ENCODE measurements at places on chromosomes 6 and 20. TPM values are rescaled to one million over a fixed set of nuclear protein-coding genes. Genes with fewer than 3 reads are reported as not detected.

GRCh38 chr6:21348504-21349195, 244.9 kb upstream of the SOX4 start:
- no peak for DNase-seq

DNA sequence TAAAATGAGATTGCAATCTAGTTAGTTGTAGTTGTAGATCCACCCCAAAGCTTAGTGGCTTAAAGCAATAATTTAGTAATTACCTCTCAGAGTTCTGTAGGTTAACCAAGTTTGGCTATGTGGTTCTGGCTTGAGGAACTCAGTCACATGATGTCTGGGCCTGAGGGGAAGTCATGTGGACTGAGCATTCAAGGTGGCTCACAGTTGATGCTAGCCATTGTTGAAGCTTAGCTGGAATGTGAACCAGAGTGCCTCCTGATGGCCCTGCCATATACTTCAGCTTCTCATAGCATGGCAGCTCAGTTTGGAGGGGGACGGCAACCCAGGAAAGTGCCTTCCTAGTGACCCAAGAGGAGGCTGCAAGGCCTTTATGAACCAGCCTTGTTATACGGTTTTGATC, 263.2 kb upstream of the RNF217 start:
- no peak for DNase-seq

- DNase-seq, result no peak
Observed at GRCh38 chr20:59137532-59137931, 26.1 kb upstream of the ZNF831 start.

DNA sequence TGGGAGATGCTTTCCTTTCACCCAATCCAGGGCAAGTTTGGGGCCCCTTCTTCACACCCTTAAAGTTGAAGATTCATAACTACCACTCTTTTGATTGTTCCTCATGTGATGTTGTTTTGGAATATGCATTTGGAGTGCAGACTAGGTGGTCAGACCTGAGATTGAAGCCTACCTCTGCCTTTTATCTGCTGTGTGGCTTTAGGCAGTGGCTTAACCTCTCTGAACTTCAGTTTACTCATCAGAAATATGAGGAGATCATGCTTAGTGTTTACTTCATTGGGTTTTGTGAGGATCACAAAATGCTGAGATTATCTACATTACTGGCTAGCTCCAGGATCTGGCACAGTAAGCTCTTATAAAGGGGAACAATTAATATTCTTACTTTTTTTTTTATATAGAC, 26.4 kb upstream of the TCP11 start:
- no peak for DNase-seq

DNA sequence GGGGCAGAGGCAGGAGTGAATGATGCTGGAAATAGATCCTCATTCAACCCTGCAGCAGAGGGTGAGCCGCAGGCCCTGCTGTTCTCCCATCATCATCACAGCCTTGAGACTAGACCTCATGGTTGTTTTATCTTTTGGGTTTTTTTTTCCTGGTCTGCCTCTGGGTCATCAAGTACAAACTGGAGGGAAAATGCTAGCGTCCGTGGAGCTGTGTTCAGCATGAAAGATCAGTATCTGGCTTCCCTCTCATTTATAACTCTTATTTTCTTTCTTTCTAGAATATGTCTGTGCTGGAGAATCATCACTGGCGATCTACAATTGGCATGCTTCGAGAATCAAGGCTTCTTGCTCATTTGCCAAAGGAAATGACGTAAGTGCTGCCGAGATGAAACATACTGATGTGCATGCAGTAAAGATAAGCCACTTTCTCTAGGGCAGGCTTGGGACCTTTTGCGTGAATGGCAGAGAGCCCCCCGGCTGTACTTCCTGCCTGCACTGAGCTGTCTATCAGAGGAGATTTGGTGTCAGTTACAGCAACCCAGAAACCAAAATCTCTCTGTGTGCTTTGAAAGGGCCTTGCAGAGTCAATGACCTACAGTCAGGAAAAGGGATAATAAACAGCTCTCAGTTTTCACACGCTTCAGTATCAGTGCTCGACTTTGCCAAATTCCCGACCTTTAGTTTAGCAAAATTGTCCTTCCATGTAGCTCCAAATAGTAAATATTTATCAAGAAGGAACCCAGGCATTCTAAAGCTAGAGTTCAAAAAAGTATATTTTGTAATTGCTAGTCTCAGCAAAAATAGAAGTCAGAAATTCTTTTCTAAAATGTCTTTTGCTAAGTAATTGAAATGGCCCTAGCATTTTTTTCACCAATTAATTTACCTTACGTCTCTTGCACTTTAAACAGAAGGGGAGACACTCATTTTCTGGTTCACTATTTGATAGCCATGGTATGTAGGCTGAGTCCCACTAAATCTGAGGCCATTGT, 76.3 kb downstream of the MTFR2 start:
- no peak for DNase-seq

- DNase-seq, result no peak
Observed at GRCh38 chr6:18692929-18693685, 306.0 kb downstream of the RNF144B start.

- DNase-seq, result no peak
Observed at GRCh38 chr6:157020881-157021343, 243.7 kb downstream of the ARID1B start.

GRCh38 chr20:1663917-1664316, 6.3 kb upstream of the SIRPG start:
- no peak for DNase-seq

DNA sequence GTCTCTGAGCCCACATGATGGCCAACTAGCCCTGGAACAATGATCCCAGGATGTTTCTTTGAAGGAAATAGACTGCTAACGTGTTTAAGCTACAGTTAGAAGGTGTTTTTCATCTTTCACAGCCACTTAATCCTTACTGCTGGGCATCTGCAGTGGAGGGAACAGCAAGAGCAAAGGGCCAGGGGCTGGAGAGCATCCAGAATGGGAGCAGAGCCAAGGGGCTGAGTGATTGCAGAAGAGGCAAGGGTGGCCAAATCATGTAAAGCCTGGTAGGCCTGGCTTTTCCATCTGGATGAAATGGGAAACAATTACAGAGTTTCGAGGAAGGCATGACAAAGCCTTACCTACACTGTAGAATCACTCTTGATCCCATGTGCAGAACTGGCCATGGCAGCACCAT, 18.7 kb upstream of the LAMP5 start:
- DNase-seq, result no peak

- DNase-seq, result peak; percentile 84
Observed at GRCh38 chr6:43628393-43629103, 516 bp downstream of the GTPBP2 start.

DNA sequence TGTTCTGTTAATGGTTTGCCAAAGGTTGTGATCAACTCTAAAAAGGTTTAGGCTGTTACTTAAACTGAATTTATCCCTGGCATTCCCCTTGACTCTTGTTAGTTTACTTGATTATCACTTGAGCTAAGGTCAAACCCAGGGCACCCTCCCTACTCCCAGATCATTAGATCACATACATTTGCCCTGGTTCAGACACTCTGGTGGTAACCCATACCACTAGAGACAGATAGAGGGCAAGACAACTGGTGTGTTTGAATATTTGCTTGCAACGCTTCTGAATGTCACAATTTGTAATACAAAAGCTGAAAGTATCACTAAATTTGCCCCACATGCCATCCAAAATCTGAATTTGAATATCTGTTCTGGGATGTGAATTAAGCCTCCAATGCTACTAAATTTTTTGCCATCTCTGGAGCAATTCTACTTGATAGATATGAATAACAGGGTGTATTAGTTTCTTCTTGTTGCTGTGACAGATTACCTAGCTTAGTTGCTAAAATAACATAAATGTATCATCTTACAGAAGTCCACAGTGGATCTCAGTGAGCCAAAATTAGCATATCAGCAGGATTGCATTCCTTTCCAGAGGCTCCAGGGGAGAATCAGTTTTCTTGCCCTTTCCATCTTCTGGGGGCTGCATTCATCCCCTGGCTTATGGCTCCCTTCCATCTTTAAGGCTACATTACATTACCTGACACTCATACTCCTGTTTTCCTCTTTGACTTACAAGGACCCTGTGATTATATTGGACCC, 45.4 kb downstream of the FIG4 start:
- no peak for DNase-seq

- no peak for DNase-seq
Observed at GRCh38 chr6:75642311-75642710, 40.6 kb downstream of the SENP6 start.

DNA sequence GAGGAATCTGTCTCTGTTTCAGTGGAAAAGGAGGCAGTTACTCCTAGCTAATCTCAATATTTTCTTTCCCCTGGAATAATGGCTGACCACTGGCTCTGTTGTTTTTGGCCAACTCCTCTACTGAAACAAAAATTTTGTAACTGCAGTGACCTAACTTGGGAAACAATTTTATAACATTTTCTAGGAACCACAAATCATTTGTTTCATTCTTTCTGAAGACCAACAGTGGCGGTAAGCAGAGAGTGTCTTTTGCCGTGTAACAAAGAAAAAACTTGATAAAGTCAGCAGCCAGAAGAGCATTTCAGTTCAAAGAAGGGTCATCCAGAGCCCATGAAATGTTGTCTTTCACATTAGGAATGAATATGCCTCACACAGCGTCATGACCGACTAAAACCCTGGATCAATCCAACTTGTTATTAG, 11.8 kb upstream of the BFSP1 start:
- no peak for DNase-seq

- DNase-seq, result no peak
Observed at GRCh38 chr6:143276436-143276835, 174.1 kb downstream of the ADAT2 start.

- DNase-seq, result no peak
Observed at GRCh38 chr6:52632011-52632410, 38.9 kb upstream of the TMEM14A start.

GRCh38 chr6:128240024-128240428, 280.4 kb downstream of the PTPRK start:
- DNase-seq, result no peak

GRCh38 chr6:105726902-105727655, 324.2 kb upstream of the PREP start:
- no peak for DNase-seq

- peak; percentile 15 for DNase-seq
Observed at GRCh38 chr6:28657381-28657768, 131.7 kb downstream of the GPX5 start.

DNA sequence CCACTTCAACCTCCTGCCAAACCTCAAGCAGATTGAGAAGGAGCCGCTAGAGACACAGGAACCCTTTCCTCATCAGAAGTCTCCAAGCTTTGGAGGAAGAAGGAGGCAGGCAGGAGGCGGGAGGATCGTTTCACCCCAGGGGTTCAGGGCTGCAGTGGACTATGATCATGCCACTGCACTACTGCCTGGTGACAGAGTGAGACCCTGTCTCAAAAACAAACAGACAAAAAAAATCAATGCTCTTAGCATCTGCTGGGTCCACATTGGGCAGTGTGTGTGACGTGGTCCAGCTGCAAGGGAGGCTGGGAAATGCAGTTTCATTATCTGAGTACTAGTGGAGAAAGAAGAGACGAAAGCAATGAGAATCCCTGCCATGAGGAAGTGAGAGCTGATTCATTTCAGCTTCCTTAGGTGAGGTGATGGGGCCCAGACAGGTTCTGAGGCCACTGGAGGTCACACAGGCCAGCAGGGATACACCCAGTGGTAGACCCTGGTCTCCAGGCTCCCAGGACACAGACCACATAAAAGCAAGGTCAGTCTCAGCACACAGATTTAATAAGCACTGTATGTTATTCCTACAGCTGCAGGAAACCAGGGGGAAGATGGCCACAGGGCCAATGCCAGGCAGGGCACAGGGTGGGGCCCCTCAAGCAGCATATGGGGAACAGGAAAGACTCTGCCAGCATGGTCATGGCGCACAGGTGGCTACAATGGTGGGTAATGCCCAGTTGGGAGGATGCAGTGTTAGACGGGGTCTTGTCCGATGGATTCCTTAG, 4.3 kb downstream of the GFRA4 start:
- DNase-seq, result no peak

- no peak for DNase-seq
Observed at GRCh38 chr20:20318365-20319161, 49.3 kb upstream of the INSM1 start.

DNA sequence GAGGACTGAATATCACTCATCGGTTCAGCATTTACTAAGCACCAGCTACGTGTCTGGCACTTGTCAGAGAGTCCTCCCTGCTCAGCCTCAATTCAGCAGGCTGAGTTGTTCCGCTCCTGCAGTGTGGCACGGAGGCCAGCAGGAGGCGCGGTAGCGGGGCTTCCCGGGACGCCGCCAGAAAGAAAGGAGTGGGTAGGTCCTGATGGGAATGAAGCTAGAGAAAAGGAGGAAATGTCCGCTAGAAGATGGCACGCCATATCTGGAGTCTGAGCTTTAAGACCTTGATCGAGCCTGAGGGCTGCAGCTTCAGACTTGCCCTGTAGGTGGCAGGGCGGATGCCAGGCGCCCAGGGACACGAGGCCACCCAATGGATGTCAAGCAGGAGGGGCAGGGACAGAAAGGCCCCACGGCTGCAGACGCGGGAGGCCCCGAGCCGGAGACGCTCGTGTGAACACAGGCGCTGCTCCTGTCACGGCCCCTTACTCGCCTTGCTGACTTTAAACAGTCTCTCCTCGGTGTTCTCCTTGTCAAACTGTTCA, 18.7 kb downstream of the SERPINB6 start:
- peak; percentile 92 for DNase-seq

Gene TRIM10
- total RNA-seq, result not detected

Gene MTFR2
- total RNA-seq, result not detected

Gene SGK2
- 54.9 TPM for total RNA-seq

Gene BPIFA3
- total RNA-seq, result not detected

Gene C6orf52
- total RNA-seq, result not detected

Gene TMEM244
- not detected for total RNA-seq

Gene TFAP2D
- total RNA-seq, result not detected

Gene NHLRC1
- total RNA-seq, result not detected

Gene CLIC5
- not detected for total RNA-seq

Measured in stomach (tissue), 19 donors.